Stimulated activated CD8-positive, alpha-beta memory T cell treated with anti-CD3 and anti-CD28 coated beads, Interleukin-2, amount 100 ng/mL, for 1 hour (primary cell): ENCODE measurements at places on chromosomes 2 and 18.

DNA sequence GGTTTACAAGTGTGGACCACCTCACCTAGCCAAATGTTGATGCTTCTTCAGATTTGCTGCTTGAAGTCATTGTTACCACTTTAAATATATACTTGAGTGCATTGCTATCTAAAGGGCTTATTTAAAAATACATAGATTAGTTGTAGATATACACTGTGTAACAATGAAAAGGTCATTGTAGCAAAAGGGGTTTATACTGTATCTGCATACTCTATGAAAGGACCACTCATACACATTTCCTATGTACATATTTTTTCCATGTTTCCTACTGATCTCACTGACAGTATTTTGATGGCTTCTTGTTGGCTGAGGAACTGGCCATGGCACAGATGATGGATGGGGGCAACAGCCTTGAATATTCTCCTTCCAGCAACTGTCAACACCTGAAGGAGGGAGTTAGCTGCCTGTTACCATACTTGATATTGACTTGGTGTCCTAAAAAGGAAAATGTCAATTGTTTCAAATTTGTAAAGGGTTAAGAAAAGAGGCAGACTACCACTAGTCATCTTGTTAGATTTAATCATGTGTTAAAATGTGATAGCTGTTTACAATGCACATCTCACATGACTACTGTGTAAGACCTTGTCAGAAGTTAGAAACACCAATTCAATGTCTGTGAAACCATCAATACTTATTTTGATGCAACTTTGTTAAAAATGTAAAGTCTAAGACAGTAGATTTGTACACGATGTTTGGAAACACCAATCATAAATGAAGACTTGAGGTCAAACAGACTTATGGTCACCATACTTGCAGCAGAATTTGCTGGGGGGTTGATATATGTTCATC is 33.5 kb downstream of the RAB10 start:
- no peak for DNase-seq

GRCh38 chr2:73972846-73973245 is 11.9 kb upstream of the TET3 start:
- no peak for DNase-seq

DNA sequence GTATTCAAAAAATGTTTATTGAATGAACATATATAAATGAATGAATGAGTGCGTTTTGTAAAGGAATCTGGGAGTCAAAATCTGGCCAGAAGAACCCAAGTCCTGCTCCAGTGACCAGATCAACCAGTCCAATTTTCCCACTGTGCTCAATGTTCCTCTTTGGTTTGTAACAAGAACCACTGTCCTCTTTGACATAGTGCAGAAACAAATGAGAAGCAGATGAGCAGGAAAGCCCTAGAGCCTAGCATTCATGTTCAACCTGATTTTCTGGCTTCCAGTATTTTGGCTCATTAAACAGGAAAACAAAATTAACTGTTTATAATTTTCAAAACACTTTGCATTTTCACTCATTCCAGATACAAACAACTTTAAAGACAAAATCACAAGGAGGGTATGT is 23.2 kb downstream of the FAM124B start:
- DNase-seq, result no peak

GRCh38 chr2:217223222-217223930 is 363.5 kb upstream of the TNP1 start:
- no peak for DNase-seq

DNA sequence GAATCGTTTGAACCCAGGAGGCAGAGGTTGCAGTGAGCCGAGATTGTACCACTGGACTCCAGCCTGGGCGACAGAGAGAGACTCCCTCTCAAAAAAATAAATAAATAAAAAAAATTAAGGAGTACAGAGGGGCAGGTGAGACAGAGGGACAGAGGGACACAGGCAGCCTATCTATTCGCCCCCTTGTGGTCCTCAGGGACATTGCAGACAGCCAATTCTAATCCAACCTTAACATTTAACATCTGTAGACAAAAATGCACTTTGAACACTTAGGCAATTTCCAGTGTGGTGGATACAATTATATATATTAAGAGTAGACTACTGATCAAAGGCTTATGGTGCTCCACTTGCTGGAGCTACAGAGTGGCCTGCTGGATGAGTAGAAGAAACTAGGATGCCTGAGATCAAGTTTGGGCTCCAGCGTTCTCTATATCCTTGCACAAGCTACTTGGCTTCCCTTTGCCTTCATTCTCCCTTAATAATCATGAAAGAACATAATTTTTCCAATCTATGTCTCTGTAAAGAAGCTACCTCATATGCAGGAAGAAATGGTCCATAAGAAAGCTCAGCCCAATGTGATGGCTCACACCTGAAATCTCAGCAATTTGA is 8.2 kb upstream of the SMARCAL1 start:
- DNase-seq, result peak; percentile 11

DNA sequence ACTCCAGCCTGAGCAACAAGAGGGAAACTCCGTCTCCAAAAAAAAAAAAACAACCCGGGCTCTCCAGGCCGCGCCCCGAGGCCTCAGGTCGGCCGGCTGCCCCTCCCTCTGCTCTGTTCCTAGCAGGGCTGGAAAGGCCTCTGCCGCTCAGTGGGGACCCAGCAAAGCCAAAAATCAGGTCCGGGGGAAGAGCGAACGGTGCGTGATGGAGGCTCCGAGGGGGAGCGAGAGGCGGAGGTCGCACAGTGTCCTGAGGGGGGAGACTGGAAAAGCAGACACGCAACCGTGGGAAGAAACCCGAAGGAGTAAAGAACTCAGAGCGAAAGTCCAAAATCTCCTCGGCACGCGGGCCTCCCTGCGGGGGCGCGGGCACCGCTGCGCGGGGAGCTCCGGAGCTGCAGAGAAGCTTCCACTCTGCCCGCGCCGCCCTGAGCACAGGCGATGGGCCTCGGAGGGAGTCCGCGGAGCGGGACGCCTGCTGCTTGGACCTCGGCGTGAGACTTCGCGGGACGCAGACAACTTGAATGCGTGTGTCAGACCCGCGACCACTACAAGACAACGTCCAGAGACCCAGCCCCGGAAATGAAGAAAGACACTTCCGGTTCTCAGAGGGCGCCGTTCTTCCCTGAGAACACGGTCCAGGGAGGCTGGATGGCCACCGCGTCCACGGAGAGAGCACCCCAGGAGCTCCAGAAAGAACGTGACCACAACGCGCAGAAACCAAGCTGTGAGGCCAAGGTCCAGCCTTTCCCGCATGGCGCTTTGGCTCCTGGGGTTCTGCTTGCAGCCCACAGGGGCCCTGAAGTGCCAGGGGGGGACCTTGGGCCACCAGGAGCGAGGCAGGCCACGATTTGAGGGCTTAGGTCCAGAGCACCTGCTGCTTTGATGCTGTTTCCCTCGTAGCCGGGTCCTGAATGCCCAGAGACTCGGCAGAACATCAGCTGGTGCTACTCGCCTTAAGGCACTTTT is 219.8 kb downstream of the DPP10 start:
- no peak for DNase-seq

DNA sequence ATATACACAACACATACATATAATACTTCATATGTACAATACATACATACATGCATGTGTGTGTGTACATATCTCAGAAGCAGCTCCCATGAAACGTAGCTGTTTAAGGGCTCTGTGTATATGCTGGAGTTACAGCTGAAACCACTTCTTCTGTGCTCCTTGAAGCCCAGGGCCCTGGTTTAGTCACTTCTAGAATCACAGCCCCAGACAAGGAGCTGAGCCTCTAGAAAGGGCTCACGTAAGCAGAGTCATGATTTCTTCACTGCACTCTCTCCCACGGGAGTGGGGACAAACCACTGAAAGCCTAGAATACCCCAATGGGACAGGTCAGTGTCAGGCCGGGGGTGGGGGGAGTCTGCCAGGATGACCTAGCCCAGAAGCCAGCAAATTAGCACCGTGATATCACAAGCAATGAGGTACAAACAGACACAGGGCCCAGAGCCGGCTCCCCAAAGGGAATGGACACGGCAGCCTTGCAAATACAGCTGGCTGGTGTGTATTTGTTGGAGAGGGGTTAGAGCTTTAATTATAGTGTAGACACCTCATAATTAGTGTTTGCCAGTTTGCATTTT is 90.3 kb downstream of the C1QL2 start:
- DNase-seq, result no peak
